IPS-NIHi11 (cell line): ENCODE measurements at places on chromosomes 2 and 18.

DNA sequence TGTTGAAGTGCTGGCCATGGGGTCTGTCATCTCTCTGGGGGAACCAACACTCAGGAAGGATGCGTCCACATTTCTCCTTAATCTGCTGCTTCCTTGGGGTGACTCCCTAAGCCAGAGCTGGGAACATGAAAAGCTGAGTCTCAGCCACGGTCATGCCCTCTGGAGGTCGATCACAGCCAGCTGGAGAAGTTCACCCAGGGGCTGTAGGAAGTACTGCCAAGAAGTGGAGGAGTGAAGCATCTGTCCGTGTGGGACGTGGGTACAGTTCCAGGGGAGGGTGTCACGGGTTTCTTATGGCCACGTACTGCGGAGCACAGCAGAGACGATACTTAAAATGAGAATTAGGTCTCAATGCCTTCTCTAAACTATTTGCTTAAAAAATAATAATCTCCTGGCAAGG, 42.4 kb upstream of the IGFBP2 start:
- peak; percentile 39 for DNase-seq

DNA sequence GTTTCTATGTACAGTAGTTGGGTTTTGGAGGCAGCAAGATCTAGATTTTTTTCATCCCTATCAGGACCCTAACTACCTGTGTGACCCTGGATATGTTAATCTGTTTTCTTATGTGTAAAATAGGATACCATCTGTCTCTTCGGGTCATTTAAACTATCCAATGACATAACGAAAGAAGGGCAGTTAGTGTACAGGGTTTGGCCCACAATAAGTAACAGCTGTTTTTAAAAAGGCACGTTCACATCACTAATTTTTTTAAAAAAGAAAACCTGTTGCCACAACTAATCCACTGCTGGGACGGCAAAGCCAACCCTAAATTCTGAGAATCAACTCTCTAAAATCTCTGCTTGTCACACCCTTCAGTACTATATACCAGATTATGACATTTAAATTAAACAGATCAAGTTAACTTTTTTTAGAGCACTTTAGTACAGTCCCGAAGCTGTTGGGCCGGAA, 869 bp downstream of the USP40 start:
- no peak for DNase-seq

- DNase-seq: peak; percentile 92
These were observed at the start of gene METTL5 for GRCh38 chr2:169824373-169825333. TSS of gene METTL5 (minus strand) at chr2:169824905. CDS start at chr2:169824597, 308 bp downstream.

- no peak for DNase-seq
These were observed 99.2 kb downstream of the POLR1A start for GRCh38 chr2:86006524-86006923.

- DNase-seq: no peak
These were observed 487.4 kb downstream of the ADCYAP1 start for GRCh38 chr18:1392046-1392445.

DNA sequence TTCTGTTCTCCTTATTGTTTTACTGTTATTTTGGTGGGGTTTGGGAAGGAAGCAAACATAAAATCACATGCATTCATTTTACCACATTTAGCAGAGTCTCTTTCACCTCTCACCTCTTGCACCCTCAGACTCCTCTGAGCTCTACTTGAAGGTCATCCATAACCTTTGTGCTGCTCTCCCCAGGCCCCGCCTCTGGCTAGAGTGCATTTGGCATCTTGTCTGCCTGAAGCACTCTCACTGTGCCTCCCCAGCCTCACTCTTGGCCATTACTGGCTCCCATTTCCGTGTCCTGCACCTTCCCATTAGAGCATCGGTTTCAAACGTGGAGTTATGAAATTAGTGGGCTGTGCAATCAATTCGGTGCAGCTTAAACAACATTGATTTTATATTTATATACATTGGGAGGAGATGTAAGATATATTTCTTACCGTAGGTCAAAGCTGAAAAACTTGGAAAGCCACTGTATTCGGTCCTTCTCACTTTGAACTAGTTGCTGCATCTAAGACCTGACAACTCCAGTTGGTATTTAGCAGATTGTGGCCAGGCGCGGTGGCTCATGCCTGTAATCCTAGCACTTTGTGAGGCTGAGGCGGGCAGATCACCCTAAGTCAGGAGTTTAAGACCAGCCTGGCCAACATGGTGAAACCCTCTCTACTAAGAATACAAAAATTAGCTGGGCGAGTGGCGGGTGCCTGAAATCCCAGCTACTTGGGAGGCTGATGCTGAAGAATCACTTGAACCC, 6.9 kb upstream of the ZFAND2B start:
- no peak for DNase-seq

GRCh38 chr2:20205069-20205468, 19.9 kb downstream of the SDC1 start:
- no peak for DNase-seq

GRCh38 chr2:217332417-217332791, 472.5 kb upstream of the TNP1 start:
- DNase-seq: no peak

DNA sequence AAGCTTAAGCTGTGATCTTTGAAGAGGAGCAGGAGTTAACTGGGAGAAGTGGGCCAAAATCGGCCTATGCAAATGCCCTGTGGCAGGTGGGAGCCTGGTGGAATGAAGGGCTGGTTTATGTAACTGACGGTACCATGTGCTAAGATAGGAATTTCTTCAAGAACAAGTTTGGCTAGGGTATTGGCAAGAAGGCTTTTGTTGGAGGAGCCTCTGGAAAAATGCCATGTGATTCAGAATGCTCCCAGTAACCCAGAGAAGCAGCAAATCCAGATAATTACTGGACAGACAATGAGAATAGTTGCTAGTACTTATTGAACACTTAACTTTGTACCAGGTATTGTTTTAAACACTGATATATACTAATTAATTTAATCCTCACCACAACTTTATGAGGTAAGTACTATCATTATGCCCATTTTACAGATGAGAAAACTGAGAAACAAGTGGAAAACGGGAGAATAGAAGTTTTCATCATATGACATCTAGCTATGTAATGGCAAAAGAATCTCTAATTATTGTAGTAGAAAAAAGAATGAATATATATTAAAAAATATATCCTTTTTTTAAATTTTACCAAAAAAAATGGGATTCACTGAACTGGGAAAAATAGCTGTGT, 9.1 kb upstream of the FAM124B start:
- DNase-seq: no peak

DNA sequence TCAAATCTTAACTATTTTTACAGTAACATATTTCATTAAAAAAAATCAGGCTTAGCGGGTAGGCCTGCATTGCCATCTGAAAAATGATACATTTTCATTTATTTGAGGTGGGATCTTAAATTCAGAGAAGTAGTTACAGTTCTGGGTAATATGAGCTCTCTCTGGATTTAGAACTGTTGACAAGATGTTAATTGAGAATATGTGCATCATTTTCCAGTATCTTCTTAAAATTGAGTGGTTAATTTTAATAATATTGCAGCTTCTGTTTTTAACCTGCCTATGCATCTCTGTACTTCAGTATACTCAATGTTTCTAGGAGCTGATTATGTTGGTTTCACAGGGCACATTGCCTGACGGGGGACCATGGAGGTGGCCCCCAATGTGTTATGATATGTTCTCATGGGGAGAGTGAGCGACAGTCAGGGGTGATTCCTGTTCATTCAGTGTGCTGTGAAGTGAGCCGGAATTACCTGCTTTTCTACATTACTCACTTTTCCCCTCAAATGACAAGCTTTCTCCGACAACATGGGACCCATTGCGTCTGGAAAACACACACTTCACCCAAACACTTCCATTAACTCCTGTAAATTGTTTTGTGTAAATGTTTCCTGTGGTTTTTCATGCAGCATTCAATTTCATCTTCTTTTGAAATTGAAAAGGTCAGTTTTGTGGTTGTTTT, 406.2 kb downstream of the MTX2 start:
- DNase-seq: no peak

DNA sequence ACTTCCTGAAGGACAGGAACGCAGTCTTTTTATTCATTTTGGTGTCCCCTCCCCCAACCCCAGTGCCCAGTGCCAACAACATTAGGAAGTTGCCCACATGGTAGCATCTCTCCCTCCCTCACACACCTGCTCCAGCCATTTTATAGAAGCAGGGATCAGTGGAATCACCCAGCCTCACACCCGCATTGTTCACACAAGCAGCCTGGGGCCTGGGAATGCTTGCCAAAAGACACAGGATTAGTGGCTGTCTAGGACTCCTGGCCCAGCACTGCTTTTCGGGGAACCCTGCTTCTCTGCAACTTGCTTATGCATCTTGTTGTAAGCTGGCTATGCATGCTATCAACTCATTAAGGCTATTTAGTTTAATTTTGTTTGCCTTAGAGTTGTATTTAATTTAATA, 17.9 kb downstream of the TMEM37 start:
- DNase-seq: peak; percentile 42

DNA sequence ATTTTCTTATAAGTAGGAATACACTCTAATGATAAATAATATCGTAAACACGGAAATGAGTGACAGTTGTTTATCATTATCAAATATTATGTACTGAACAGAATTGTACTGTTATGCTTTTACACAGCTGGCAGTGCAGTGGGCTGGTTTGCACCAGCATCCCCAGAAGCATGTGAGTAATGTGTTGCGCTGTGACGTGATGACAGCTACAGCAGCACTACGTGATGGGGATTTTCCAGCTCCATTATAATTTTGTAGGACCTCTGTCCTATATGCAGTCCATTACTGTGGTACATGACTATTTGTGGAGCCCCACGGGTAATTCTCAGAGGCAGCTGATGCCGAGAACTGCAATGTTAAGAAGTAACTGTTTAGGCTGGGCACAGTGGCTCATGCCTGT, 77.3 kb upstream of the ATG16L1 start:
- DNase-seq: no peak

DNA sequence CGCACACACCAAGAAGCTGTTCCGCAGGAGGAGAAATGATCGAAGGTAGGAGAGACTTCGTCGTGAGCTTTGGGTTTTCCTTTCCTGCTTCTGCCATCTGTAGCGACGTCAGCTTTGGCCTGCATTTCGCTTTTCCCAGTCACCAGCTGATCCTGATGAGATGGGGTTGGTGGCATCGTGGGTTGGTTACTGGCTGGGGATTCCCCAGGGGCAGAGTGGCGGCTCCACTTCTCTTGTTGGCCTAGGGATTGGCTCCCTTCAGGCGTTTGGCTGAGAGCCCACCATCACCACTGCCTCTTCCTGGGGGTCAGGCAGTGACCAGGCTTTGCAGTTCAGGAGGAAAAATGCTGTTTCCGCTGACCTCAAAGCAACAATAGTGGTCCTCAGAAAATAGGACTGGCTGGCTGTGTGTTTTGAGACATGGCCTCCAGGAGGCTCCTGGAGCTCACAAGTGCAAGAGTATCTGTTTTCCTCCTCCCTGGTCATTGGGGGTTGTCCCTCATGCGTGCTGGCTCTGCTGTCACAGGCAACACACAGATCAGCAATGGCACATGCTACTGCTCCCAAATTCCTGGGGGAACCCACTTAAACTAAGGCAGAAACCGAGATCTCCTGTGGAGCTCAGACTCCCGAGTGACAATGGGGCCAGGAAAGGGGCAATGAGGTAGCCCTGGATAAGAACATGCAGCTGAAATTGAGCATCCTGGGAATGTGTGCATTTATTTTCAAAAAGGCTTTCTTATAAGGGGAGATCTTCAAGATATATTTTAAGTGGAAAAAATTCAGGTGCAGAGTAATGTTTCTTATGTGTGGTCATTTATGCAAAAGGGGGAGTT, 173.0 kb downstream of the CTIF start:
- peak; percentile 66 for DNase-seq

- DNase-seq: no peak
These were observed 10.3 kb downstream of the DNAH6 start for GRCh38 chr2:84526562-84526961.

DNA sequence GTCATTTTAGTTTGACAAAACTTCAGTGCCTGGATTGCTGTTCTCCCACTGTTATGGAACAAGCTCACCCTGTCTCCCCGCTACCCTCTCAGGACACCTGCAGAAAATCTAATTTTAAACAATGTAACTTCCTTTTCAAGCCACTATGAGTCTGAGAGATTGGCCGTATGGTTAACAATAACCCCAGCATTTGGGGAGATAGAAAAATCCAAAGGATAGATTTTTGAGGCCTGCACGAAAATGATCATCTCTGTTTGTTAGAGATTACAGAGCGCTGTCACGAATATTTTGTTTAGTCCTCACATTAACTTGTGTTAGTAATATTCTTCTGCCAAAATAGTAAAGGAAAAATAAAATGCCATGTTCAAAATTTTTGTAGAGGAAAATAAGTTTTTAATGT, 24.7 kb downstream of the CAB39 start:
- no peak for DNase-seq

DNA sequence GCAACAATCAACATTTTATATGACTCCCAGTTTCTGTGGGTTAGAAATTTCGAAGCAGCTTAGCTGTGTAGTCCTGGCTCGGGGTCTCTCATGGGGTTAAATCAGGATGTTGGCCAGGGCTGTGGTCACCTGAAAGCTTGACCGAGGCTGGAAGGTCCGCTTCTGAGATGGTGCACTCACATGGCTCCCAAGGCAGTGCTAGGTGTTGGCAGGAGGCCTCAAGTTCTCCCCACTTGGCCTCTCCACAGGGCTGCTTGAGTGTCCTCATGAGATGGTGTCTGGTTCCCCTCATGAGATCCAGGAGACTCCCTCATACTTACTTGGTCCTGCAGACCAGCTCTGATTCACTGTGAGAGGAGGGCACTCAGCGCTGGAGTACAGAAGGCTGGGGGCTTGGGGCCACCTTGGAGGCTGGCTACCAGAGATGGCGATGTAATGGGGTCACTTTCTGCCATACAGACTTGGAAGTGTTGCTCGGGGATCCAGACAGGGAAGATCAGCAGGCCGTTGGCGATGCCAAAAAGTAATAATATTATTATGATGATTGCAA, 98.8 kb downstream of the INHBB start:
- DNase-seq: no peak

- DNase-seq: no peak
These were observed 61.8 kb upstream of the ARL4C start for GRCh38 chr2:234558642-234559041.

GRCh38 chr2:239226677-239227581, 173.9 kb downstream of the HDAC4 start:
- DNase-seq: no peak

DNA sequence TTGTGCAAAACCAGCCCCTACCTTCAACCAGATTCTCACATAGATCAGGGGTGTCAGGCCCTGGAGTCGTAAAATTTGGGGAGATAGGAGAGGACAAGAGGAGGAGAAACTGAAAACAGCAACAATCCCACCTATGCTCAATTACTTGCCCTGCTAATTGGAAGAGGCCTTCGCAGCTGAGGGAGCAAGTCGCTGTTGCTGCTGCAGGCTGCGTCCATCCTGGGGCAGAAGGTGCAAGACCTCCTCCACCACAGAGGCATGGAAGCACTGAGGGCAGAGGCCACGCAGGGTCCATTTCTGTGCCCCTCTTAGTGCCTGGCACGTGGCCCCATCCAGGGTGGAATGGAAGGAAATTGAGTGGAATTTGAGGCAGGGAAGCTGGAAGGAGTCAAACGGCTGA, 36.5 kb downstream of the CNGA3 start:
- DNase-seq: no peak

- no peak for DNase-seq
These were observed 188.5 kb downstream of the MBD2 start for GRCh38 chr18:54035927-54036326.

- peak; percentile 71 for DNase-seq
These were observed at the start of gene DSC3 for GRCh38 chr18:31042406-31043181. TSS of gene DSC3 (minus strand) at chr18:31042742. CDS start at chr18:31042660, 82 bp downstream.
